BE2C (cell line): ENCODE measurements at places on chromosomes 16 and 17.

GRCh38 chr16:3959148-3959547 is 78.6 kb upstream of the CREBBP start:
- no peak for DNase-seq

GRCh38 chr16:78877114-78877655 is 723.4 kb downstream of the MAF start:
- no peak for DNase-seq

DNA sequence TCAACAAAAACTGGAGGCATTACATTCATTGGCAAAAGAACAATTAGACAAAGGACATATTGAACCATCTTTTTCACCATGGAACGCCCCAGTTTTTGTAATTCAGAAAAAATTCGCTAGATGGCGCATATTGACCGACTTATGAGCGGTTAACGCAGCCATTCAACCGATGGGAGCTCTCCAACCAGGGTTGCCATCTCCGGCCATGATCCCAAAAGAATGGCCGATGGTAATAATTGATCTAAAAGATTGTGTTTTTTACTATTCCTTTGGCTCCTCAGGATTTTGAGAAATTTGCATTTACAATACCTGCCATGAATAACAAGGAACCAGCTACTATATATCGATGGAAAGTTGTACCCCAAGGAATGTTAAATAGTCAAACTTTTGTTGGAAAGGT is 21.4 kb downstream of the ALOX15B start:
- peak; percentile 36 for DNase-seq

- DNase-seq: peak; percentile 5
Measured at GRCh38 chr17:13562271-13562800, 39.4 kb downstream of the HS3ST3A1 start.

DNA sequence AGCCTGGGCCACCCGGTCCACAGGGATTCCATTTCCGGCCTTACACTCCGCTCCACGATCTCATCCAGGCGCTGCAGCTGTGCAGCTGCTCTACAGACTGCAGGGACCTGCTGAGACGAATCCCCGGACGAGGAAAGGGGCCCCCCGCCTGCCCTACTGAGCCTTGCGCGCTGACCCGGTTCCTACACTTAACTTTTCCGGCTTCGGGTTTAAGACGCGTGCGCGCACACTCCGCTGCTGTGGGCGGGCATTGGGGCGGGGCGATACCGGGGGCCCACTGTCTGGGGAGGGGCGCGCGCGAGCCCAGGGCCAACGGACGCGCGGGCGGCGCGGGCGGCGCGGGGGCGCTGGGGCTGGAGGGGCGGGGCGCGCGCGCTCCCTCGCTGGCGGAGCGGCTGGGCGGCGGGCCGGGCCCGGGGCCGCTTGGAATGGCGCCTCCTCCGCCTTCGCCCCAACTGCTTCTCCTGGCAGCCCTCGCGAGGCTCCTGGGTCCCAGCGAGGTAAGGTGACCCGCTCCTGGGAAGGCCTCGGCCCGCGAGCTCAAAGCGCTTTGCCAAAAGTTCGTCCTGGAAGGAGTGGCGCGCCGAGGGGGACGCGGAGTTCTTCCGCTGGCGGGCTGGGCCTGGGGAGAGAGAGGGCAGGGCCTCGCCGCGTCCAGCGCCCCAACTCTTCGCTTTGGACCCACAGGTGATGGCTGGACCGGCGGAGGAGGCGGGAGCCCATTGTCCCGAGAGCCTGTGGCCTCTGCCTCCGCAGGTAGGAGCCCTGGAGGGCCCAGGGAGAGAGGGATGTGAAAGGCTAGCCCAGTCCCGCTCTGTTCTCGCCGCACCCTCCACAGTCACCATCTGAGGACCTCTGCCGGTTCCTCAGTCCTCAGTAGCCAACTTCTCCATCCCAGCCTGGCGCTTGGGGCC is at the start of gene TP53I13:
TSS of gene TP53I13 (plus strand) at position 371 of the 914 bp plus-strand sequence. CDS start at position 429, 58 bp downstream.
- peak; percentile 79 for DNase-seq

- no peak for DNase-seq
Measured at GRCh38 chr17:17708816-17709215, 27.6 kb downstream of the RAI1 start.

DNA sequence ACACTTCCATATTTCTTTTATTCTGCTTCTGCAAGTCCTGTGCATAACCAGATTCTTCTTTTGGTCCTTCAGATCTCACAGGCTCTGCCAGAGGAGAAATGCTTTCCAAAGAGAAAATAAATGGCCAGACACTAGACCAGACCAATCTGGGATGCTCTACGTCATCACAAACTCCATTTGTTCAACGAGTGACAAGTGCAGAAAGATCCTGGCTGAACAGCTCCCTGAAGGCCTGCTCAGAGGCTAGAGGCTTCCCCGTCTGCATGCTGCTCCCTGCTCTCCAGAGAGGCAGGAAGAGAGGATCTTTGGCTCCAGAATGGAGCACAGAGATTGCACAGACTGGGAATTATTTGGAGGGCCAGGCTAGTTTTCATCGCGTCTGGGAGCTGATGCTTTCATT is 232.7 kb downstream of the MAF start:
- DNase-seq: no peak

GRCh38 chr16:67943619-67944504 is at the start of gene LCAT:
Gene LCAT (minus strand): TSS chr16:67944120. CDS start chr16:67944101, 19 bp downstream.
- no peak for DNase-seq

GRCh38 chr17:78611607-78612006 is 34.4 kb upstream of the DNAH17 start:
- DNase-seq: no peak

DNA sequence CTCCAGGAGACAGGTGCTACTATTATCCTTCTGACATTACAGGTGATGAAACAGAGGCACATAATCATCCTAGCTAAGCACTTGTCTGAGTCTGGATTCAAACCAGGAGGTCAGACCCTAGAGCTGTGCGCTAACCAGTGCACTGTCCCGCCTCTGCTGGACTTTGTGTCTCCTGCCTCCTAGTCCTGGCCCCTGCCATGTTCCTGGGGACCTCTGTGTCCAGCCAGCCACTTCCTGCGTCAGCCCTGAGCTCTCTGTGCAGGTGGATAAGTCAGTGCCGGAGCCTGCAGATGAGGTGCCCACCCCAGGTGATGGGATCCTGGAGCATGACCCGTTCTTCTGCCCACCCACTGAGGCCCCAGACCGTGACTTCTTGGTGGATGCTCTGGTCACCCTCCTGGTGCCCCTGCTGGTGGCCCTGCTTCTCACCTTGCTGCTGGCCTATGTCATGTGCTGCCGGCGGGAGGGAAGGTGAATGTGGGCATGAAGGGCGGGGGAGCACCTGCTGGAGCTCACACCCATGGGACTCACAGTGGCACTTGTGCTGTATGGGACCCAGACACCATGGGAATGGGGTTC is 4.2 kb downstream of the SGCA start:
- no peak for DNase-seq

- DNase-seq: no peak
Measured at GRCh38 chr17:76384987-76385891, 830 bp downstream of the SPHK1 start.

- DNase-seq: no peak
Measured at GRCh38 chr17:82703935-82704865, 5.7 kb upstream of the RAB40B start.

DNA sequence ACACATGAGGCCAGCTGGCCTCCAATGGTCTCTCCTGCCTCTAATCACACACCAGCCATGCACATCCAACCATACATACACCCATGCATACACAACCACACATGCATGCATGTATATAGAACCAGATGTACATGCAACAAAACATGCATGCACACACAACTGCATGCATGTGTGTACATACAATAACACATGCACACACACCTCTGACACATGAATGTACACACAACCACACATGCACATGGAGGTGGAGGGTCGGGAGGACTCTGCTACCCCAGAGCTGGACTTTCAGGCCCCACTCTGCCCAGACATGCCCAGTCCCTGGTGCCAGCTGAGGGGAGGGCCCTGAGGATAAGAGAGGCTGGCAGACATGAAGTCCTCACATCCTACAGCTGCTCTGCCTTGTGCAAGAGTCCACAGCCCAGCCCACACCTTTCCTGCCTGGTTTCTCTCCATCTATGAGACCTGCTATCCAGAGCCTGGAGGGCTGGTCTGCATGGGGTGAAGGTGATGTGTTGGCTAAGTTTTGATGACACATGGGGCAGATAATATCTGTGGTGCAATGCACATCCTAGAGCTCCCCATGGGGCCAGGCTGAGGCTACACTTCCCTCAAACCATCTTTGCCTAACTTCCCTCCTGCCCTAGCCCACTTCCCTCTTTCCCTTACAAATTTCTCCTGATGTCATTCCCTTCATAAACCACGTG is 50.9 kb upstream of the SDK2 start:
- DNase-seq: no peak

DNA sequence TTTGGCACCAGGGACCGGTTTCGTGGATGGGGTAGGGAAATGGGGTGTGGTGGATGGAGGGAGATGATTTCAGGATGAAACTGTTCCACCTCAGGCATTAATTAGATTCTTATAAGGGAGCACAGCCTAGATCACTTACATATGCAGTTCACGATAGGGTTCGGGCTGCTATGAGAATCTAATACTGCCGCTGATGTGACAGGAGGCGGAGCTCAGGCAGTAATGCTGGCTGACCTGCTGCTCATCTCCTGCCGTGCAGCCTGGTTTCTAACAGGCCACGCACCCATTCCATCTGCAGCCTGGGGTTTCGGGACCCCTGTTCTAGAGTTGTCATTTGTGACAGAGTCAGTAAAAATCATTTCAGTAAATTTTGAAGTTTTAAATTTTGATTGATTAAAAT is 99.7 kb downstream of the CHD9 start:
- DNase-seq: peak; percentile 49

GRCh38 chr17:2347805-2348685 is 10.7 kb downstream of the SGSM2 start:
- peak; percentile 69 for DNase-seq

DNA sequence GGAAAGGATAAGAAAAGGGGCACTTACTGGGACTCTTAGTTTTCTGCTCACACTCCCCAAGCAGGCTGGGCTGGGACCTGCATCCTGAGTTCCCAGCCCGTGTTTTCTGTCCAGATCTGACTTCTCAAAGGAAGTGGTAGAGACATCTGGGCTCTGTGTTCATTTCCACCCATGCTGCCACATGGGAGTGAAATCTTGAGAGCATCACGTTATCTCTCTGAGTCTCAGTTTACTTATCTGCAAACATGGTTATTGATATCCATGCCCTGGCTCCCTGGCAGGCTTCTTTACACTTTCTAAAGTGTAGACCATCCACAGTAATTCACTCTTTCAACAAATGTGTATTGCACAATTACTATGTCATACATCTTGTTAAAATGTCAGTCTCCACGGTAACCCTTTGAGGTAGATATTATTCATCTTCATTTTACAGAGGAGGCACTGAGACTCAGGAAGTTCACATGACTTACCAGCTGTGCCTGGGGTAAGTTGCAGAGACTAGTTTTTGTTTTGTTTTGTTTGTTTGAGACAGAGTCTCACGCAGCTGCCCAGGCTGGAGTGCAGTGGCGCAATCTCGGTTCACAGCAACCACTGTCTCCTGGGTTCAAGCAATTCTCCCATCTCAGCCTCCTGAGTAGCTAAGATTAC is 3.4 kb downstream of the ZNF688 start:
- DNase-seq: no peak

DNA sequence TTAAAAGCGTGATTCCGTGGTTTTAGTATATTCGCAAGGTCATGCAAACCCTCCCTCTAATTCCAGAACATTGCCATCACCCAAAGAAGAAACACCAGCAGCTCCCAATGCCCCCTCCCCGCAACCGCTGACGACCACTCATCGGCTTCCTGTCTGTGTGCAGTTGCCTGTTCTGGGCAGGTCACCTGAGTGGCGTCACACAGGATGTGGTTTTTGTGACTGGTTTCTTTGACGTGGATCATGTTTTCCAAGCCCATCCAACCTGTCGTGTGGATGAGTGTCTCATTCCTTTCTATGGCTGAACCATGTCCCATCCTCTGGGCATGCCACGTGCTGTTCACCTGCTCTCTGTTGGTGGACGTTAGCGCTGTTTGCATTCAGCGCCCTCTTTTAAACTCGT is 8.2 kb upstream of the ATP2C2 start:
- no peak for DNase-seq

- no peak for DNase-seq
Measured at GRCh38 chr17:51245535-51245934, 14.3 kb downstream of the MBTD1 start.

DNA sequence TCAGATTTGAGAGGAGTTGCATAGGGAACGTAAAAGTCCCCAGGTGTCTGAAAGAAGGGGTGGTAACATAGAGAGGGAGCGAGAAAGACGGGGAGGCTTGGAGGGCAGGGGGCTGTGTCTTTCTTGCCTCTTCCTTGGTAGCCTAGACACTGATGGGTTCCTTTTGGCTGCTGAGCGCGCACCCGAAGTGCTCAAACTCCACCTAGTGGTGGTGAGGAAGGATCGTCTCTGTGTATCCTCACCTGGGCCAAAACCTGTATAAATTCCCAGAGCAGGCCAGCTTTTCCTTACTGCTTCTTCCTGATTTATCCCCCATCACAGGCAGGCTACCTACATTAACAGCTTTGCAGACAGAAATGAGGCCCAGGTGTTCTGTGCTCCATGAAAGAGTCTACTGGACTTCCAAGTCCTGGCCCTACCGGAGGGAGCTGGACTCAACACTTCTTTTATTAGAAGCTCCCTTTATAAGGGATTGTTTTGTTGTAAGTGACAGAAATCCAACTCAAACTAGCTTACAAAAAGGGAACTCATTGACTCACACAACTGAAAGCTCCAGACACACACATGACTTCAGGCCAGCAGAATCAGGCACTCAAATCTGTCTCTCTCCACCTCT is 5.5 kb upstream of the SLC25A35 start:
- DNase-seq: peak; percentile 38

DNA sequence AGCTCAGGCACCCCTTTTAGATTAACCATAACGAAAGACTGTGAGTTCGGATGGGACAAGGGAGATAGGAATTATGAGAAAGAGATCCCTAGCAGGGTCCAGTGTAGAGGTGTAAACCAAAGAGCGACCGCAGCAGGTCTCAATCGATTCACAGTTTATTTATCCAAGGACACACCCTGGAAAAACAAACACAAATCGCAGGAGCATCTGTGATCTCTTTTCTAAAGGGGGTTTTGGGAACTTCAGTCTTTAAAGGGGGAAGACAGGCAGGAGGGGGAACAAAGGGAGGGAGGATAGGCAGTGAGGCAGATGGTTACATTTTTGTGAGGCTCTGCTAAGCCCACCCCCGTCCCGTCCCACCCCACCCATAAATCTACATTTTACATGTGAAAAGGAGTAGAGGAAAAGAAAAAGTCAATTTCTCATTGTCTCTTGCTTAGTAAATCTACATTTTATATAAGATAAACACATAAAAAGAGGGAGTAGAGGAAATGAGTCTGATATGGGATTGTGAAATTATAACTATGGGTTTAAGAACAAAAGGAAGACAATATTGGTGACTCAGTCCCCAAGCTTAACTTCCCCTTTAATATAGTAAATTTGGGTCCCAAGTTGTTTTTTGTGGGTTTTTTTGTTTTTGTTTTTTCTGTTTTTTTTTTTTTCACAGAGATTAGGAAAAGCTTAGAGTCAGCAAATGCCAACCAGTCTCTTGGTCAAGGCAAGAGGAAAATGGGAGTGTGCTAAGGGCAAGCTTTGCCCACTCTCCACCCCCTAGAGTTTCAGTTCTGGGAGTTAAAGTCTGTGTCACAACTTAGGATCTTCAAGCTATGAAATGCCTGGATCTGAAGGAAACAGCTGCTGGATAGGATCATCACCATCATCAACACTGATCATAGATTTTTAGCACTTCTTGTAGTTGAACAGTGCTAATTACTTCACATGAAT is 160.9 kb upstream of the CDH5 start:
- DNase-seq: no peak

GRCh38 chr17:76541739-76542454 is 2.1 kb downstream of the PRCD start:
- no peak for DNase-seq

GRCh38 chr17:40597156-40597555 is 31.9 kb upstream of the CCR7 start:
- DNase-seq: no peak
